ENCODE measurements at places on chromosomes 16 and 17. TPM values are rescaled to one million over a fixed set of nuclear protein-coding genes. Genes with fewer than 3 reads are reported as not detected.

The ICAM2 gene
- 0.33 TPM for total RNA-seq

The HEATR9 gene
- not detected for total RNA-seq

The DPEP3 gene
- not detected for total RNA-seq

The PRSS27 gene
- 3.3 TPM for total RNA-seq

The AATK gene
- 3.7 TPM for total RNA-seq

The CLEC3A gene
- 0.23 TPM for total RNA-seq

The PLD6 gene
- 4.2 TPM for total RNA-seq

The MC1R gene
- total RNA-seq, result 8.7 TPM

The HOXB3 gene
- total RNA-seq, result 127 TPM

The SOX9 gene
- 79.5 TPM for total RNA-seq

The PRSS36 gene
- 0.23 TPM for total RNA-seq

The LRRC37A3 gene
- total RNA-seq, result 13.3 TPM

The RPRML gene
- 0.54 TPM for total RNA-seq

The NPIPA2 gene
- total RNA-seq, result 3.9 TPM

The KRT24 gene
- total RNA-seq, result not detected

The GRAP gene
- 0.21 TPM for total RNA-seq

The HOXB7 gene
- 44.0 TPM for total RNA-seq

The RAB11FIP4 gene
- total RNA-seq, result 10.8 TPM

The ARL5C gene
- total RNA-seq, result not detected

The CCDC92B gene
- total RNA-seq, result 0.51 TPM

The ERAL1 gene
- 74.2 TPM for total RNA-seq

The TVP23A gene
- total RNA-seq, result not detected

The BCL6B gene
- total RNA-seq, result 0.18 TPM

The CHAD gene
- not detected for total RNA-seq
